Neural crest cell (in vitro differentiated cells): ENCODE measurements at places on chromosomes 16 and 17. TPM values are rescaled to one million over a fixed set of nuclear protein-coding genes. Genes with fewer than 3 reads are reported as not detected.

Gene SPEM2
- total RNA-seq, result not detected in 2 replicates

DNA sequence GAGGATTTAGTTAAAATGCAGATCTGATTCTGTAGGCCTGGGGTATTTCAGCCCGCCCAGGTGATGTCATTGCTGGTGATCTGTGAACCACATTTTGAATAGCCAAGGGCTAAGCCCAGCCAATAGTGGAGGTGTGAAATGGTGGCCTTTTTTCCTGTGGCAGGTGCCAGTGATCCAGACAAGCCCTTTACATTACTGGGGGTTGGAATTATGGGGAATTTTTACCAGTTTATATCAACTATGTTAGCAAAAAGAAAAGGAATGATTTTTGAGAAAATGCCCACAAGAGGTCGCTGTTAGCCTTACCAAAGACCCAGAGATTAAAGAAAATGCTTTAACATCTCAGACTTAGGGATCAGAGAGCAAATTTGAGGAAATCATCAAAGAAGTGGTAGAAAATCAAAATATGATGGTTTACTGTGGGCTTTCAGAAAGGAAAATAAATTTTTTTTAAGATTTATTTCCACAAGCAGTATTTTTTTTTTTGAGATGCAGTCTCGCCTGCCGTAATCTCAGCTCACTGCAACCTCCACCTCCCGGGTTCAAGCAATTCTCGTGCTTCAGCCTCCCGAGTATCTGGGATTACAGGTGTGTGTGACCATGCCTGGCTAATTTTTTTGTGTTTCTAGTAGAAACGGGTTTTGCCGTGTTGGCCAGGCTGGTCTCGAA, 3.9 kb downstream of the VPS35L start:
- DNase-seq, result peak; percentile 34

GRCh38 chr16:14377326-14377725, 252.7 kb downstream of the PARN start:
- DNase-seq, result no peak

DNA sequence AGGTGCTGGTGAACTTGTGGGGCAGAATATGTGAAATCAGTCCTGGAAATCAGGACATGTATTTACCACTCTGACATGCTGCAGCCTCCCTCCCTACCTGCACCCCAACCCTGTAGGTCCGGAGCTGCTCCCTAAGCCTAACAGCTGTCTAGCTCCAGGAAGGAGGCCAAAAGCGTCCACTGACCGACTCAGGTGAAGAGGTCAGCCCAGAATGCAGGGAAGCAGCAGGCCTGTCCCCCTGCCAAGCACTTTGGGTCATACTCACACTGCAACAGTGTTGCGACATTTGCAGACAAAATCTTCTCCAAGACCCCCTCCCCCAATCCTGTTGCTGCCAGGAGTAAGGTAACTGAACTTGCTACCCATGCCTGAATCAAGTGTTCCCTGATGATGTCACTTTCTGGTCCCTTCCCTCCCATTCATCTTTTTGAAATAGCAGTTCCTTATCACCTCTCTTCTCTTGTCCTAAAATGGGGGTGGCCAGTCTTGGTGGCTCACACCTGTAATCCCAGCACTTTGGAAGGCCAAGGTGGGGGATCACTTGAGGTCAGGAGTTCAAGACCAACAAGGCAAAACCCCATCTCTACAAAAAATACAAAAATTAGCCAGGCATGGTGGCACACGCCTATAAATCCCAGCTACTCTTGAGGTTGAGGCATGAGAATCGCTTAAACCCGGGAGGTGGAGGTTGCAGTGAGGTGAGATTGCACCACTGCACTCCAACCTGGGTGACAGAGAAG, 1.3 kb upstream of the ACLY start:
- no peak for DNase-seq

DNA sequence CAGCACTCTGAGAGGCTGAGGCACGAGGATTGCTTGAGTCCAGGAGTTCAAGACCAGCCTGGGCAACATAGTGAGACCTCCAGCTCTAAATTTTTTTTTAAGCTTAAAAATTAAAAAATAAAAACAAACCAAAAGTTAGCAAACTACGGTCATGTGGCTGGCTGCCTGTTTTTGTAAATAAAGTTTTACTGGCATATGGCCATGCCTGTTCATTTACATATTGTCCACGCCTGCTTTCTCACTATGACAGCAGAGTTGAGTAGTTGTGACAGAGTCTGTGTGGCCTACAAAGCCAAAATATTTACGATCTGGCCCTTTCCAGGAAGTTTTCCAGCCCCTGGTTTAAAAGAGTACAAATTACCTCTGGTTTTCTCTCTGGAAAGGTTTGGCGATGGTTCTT, 3.3 kb downstream of the SLX4 start:
- DNase-seq, result no peak
